Naive thymus-derived CD4-positive, alpha-beta T cell (primary cell): ENCODE measurements at places on chromosomes 2 and 18. TPM values are rescaled to one million over a fixed set of nuclear protein-coding genes. Genes with fewer than 3 reads are reported as not detected.

- H3K4me1 ChIP-seq, result no peaks in the 10 kb centered on the region
- no peaks in the 10 kb centered on the region for H3K36me3 ChIP-seq
- no peak for DNase-seq
- H3K4me3 ChIP-seq, result no peak overlapping the region
Observed at GRCh38 chr2:143524119-143524553, 394.9 kb downstream of the ARHGAP15 start.

GRCh38 chr2:13539296-13539695 lies 822.6 kb downstream of the TRIB2 start:
- no peaks in the 10 kb centered on the region for H3K27me3 ChIP-seq
- no peaks in the 10 kb centered on the region for H3K4me1 ChIP-seq
- no peak overlapping the region for H3K27ac ChIP-seq
- no peak for DNase-seq
- H3K4me3 ChIP-seq, result no peak overlapping the region

The SCYGR4 gene
- total RNA-seq, result not detected

DNA sequence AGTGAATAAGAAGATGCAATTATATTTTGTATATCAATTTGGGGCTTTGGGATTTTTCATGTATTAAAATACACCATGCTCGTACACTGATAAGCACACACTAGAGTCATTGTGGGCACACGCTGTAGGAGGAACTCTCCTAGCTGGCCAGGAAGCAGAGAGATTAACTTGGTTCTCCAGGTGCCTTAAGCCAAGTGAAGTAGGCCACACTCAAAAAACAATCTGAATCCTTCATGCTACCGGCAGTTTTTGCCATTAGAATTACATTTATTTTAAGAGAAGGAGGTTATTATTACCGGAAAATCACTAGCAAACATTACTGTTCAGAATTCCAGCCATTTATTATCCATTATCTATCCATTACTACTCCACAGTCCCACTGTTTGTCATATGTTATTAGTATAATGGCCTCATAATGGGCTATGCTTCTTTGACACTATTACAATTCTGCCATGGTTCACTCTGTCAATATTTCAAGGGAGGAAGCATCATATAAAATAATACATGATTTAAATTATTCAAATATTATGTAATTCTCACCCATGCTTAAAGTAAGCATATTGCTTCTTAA lies 214.4 kb downstream of the L3MBTL4 start:
- no peak overlapping the region for H3K27ac ChIP-seq
- no peak for DNase-seq
- no peaks in the 10 kb centered on the region for H3K27me3 ChIP-seq
- no peak overlapping the region for H3K4me3 ChIP-seq

- H3K27me3 ChIP-seq, result no peaks in the 10 kb centered on the region
- no peaks in the 10 kb centered on the region for H3K36me3 ChIP-seq
- no peak overlapping the region for H3K4me3 ChIP-seq
- no peak for DNase-seq
- H3K27ac ChIP-seq, result no peak overlapping the region
- no peaks in the 10 kb centered on the region for H3K4me1 ChIP-seq
Observed at GRCh38 chr2:25088817-25089516, 47.1 kb downstream of the EFR3B start.

The RAB6C gene
- total RNA-seq, result not detected
